ENCODE measurements at places on chromosomes 16 and 17.

- no peak for DNase-seq
These were observed 28.0 kb downstream of the NQO1 start for GRCh38 chr16:69698404-69698803.

- no peak for DNase-seq
These were observed 9.2 kb downstream of the KRT33B start for GRCh38 chr17:41360296-41360995.

GRCh38 chr17:28501421-28502284 is 4.5 kb upstream of the FOXN1 start:
- DNase-seq: no peak

GRCh38 chr17:40366076-40366860 is 1.7 kb upstream of the GJD3 start:
- DNase-seq: no peak

DNA sequence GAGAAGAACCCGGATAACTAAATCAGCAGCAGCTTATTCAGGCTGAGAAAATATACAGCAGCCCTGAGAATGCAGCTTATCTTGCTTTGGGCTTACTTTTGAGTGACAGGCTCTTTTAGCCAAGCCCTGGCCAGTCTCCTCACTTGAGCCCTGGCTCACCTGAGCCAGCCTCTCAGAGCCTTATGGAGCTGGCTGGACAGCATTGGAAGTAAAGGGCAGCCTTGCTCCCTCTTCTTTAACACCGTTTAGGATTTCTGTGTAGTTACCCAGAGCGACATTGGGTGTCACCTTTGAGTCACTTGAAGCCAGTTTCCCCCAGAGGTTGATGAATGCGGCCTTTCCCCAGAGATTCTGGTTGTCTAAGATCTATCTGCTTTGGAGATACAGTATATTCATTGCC is 7.7 kb upstream of the NPIPB2 start:
- peak; percentile 50 for DNase-seq

GRCh38 chr16:61569028-61569427 is 467.2 kb downstream of the CDH8 start:
- DNase-seq: no peak

GRCh38 chr17:43581613-43582012 is 35.5 kb upstream of the ETV4 start:
- no peak for DNase-seq

DNA sequence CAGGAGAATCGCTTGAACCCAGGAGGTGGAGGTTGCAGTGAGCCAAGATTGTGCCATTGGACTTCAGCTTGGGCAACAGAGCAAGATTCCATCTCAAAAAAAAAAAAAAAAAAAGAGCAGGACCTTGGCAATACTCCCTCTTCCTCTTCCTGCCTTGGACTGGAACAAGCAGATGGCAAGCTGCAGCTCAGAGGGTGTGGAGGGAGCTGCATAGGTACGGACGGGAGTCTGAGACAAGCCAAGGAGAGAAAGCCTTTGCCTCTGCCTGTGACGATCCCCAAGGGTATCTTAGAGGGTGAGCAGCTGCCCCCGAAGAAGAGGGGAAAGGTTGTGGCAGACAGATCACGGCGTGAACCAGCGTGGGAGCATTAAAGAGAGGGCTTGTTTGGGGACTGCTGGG is 109.2 kb downstream of the AIPL1 start:
- DNase-seq: no peak

- DNase-seq: peak; percentile 58
These were observed 64.8 kb upstream of the MRC2 start for GRCh38 chr17:62562656-62563055.

GRCh38 chr16:67269766-67270165 is 9.6 kb upstream of the PLEKHG4 start:
- peak; percentile 44 for DNase-seq

GRCh38 chr17:40097931-40098845 is 2.2 kb downstream of the NR1D1 start:
- DNase-seq: peak; percentile 84

GRCh38 chr17:8918807-8919465 is 46.6 kb downstream of the PIK3R5 start:
- DNase-seq: no peak

GRCh38 chr17:74815067-74815466 is 38.9 kb upstream of the NAT9 start:
- DNase-seq: no peak

- DNase-seq: no peak
These were observed 138.8 kb downstream of the MRM1 start for GRCh38 chr17:36740157-36740556.

GRCh38 chr16:23016368-23016767 is 132.9 kb downstream of the USP31 start:
- DNase-seq: no peak

DNA sequence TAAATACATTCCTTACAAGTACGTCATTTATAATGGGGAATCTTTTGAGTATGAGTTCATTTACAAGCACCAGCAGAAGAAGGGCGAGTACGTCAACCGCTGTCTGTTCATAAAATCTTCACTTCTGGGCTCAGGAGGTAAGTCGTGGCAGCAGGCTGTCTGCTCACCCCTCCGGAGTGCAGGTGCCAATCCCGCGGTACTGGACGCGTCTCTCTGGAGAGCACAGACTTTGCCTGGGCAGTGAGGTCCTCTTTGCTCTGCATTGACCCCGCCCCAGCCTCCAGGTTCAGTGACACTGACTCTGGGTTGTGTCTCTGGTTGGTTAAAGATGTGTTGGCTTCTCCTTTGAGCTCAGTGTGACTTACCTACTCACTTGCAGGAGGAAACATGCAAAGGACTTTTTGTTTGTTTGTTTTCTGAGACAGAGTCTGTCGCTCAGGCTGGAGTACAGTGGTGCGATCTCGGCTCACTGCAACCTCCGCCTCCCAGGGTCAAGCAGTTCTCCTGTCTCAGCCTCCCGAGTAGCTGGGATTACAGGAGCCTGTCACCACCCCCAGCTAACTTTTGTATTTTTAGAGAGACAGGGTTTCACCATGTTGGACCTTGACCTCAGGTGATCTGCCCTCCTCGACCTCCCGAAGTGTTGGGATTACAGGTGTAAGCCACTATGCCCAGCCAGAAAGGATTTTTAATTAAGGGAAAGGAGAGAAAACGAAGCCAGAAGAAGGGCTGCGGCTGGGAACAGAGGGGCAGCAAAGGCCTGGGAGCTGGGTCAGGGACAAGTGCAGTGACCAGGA is 31.2 kb downstream of the RNF213 start:
- no peak for DNase-seq

GRCh38 chr17:63998721-63999679 is 849 bp downstream of the PRR29 start:
- no peak for DNase-seq

GRCh38 chr16:79508294-79508693 is 92.2 kb downstream of the MAF start:
- no peak for DNase-seq

GRCh38 chr17:46071796-46072195 is 72.7 kb downstream of the STH start:
- no peak for DNase-seq

- DNase-seq: peak; percentile 67
These were observed 834 bp downstream of the FLYWCH1 start for GRCh38 chr16:2912330-2913199.

DNA sequence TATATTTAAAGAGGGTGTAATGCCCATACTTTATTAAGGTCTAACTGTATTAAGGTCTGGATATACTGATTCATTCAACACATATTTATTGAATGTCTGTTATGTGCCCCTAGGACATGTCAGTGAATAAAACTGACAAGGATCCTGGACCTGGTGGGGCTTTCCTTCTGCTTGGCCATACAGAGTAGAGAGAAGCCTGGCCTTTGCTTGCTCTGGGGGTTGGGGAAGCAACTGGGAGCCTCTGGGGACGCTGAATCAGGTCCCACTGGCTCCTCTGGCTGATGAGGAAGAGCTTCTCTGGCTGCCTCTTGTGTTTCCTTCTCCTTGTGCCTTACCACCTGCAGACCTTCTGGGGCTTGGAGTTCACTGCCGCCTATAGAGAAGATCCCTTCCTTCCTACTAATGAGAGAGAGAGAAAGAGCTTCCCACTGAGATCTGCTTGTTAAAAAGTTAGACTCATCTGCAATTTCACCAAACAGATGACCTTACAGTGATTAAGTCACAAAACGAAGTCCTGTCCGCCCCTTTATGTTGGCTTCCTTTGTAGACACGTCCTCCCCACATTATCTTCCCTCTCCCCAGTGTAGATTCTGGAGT is 49.7 kb downstream of the MSI2 start:
- no peak for DNase-seq

DNA sequence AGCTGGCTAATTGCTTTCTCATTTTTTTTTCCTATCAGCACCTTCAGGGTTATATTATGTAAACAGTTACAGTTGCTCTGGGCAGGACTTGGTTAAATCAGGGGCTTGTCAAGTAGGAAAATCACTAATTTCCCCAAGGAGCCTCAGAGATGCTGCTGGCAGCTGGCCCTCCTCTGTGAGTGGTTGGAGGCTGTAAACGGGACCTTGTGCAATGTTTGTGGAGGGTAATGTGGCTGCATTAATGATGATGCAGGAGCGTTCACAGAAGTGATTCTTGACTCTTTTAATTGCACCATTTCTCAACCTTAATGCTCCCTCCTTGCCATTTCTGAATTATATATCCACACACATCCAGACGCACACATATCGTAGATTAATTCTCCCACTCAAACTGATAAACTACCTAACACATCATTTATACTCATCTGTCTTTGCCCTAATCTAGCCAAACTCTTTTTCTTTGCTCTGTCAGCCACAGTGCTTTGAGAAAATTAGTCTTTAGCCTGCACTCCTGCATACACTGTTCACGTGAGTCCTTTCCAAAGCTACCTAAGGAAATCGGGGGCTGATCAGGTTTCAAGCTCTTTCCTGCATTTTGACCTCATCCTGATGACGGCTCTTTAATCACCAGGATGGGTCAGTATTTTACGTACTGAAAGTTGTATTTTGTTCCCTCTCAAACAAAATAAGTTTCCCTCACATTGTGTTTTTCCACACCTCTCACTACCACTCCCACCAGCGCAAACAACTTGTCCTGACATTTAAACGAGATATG is 154.4 kb upstream of the PIRT start:
- no peak for DNase-seq

DNA sequence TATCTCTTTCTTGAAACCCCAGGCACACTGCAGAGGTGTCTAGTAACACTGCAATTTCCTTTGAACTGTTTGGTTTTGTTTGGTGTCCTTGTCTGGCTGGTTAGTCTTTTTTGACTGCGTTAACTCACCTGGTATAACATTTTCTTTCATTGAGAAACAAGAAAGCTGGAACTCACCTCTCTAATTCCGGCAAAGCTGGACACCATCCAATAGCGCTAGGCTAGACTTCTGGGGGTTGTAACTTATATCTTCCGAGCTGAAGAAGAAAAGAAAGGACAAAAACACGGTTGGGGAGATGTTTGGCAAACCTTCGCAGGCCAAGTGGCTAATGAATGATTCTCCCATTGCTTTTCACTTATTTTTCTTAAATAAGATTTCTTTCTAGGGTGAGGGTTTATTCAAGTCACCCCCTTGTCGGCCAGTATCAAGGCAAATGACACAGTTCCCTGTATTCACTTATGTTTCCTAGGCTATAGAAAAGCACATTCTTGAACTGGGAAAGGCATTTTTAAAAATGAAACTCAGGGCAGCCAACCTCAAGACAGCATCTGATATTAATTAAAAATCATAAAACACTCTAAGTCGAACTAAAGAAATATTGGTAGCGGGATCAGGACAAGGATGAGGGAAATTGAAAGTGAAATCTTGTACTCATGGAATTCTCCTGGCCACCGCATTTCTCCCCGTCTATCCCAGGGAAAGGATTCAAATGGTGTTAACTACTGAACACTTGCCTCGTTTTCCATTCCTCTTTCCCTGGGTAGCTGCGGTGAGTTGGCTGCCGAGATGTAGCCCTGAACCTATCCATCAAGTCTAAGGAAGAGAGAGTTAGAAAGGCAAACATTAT is 95.9 kb upstream of the ZFHX3 start:
- no peak for DNase-seq

- peak; percentile 42 for DNase-seq
These were observed 166.0 kb upstream of the ZFHX3 start for GRCh38 chr16:73213732-73214455.

DNA sequence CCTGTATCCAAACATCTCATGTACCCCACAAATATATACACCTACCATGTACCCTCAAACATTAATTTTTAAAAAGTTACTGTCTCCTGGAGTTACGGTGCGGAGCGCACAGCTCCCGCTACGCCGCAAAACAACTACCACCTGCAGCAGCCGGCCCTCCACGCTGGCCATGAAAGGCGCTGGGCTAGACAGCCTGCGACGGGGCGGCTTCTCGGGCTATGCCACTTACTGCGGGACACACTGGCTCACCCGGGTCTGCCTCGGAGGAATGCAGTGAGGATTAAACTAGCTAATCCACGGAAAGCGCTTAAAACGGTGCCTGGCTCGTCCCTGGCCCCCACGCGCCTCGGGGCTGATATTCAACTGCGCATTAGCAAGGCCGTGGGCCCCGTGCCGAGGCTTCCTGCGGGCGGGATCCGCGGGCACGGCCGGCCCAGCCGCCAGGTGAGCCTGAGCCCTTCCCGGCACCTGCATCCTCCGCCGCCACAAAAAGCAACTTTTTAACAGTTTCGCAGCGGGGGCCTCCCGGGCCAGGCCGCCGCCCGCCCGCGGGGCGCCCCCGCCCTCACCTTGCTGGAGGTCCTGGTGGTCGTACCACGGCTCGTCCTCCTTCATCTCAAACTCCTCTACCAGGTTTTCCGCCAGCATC is 633 bp downstream of the CDR2 start:
- peak; percentile 65 for DNase-seq

DNA sequence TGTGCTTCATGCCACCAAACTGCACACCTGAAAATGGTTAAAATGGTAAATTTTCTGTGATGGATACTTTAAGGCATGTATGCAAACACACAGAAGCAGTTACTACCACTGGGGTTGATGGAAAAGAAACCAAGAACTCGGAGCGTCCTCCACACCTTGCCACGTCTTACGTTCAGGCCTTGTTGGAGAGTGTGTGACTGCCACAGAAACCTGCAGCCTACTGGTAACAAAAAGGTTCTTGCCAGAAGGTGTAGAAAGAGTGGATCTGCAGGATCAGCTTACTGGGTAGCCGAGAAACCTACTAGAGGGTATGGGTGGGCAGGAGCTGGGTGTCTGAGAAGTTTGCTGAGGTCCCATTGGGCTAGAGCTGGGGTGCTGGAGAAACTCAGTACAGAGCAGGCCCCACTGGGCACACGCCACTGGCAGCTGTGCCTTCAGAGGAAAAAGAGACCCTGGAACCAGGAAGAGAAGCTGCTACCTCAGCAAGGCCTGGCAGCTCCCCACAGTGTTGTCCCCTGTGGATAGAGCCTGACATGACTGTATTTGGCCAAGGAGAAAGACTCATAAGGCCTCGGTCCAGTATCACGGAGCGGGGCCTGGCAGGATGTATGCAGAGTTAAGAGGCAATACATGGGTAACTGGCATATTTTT is 204.6 kb downstream of the SEC14L1 start:
- DNase-seq: no peak

GRCh38 chr16:89434490-89434889 is 55.9 kb downstream of the ANKRD11 start:
- no peak for DNase-seq

- DNase-seq: no peak
These were observed 19.3 kb upstream of the ZFPM1 start for GRCh38 chr16:88433632-88434352.
